ENCODE measurements at places on chromosomes 4 and X.

DNA sequence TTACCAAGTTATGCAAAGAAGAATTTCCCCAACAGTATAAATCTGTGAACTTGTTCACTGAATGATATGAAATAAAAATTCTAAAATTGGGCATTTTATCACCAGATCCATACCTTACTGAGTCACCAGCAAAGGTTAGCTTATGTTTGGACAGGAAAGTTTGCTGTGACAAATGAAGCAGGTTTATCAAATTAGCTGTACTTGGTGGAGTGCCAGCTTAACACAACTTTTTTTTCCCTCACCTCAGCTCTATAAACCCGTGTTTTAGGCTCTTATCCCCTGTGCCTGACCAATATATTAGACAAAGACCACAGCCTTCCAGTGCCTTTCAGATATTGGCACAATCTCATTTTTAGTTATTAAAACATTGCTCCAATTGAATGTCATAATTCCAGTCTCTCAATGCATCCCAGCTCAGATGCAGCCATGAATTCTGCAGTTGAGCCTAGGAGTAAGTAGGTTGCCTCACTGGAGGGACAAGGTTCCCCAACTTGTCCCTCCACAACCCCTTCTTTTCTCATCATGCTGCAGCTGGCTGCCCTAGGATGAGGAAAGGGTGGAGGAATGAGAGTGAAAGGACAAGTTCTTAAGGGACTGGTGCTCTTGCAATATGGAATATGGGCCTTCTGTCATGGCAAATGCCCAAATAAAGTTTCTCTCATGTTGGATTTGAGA is 27.0 kb upstream of the PDGFC start:
- H3K27ac ChIP-seq = no peak overlapping the region
- no peaks in the 10 kb centered on the region for H3K4me1 ChIP-seq
- no peaks in the 10 kb centered on the region for H3K27me3 ChIP-seq
- no peak overlapping the region for H3K4me3 ChIP-seq

DNA sequence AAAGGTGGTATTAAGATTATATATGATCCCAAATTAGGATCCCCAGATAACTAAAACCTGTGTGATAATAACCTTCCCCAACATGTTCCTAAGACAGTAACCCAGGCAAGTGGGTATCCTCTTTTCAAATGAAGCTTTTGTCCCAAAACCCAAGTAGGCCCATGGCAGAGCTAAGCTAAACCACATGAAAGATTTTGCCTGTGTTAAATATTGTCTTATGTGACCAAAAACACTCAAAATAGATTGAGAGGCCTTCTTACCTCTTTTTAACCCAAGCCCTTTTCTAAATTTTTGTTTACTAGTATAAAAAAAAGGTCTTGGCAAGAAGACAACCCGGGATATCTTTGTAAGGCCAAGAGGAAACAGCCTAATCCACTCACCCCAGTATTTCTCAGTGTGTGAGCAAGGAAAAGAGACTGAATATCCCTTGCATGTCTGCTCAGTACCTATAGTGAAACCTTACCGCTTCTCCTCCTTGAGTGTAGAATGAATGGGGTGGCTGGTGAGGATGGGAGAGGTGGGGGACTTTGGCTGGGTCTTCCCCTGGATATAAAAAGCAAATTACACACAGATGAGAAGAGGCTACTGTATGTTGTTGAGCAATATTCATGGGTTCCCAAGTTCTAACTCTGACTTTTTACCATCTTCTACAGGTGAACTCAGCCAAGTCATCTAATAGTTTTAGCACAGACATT is 188.8 kb upstream of the BMP3 start:
- no peak overlapping the region for H3K4me3 ChIP-seq
- H3K4me1 ChIP-seq = peaks cover 2% of the 10 kb centered on the region
- no peaks in the 10 kb centered on the region for H3K36me3 ChIP-seq
- H3K27me3 ChIP-seq = no peaks in the 10 kb centered on the region
- no peak overlapping the region for H3K27ac ChIP-seq

DNA sequence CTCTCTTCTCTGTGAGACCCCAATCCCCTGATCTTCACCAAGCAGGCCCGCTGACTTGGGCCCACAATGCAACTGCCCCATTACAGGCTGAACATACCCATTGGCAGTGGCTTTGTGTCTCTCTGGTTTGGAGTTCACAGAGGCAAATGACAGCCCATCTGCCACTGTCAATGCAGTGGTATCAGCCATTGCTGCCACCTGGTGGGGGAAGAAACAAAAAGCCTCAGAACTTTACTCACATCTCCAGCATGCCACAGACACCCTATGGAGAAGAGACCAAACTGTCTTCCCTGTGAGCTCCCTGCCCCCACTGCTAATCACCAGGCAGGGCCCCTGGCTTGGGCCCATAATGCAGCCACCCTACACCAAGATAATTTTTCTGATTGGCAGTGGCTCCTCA is 729.3 kb upstream of the ACTRT1 start:
- H3K36me3 ChIP-seq = peaks cover 4% of the 10 kb centered on the region
- H3K4me1 ChIP-seq = peaks cover 7% of the 10 kb centered on the region
- DNase-seq = no peak
- no peak overlapping the region for H3K4me3 ChIP-seq

- peak overlapping the region; percentile 88 for H3K4me3 ChIP-seq
- no peak for DNase-seq
- peaks cover 14% of the 10 kb centered on the region for H3K4me1 ChIP-seq
- H3K36me3 ChIP-seq = peaks cover 8% of the 10 kb centered on the region
- peak overlapping the region; percentile 92 for H3K27ac ChIP-seq
These were observed 691 bp downstream of the MAGED1 start for GRCh38 chrX:51893931-51894696.

- peaks cover 23% of the 10 kb centered on the region for H3K27me3 ChIP-seq
- H3K36me3 ChIP-seq = no peaks in the 10 kb centered on the region
- H3K4me3 ChIP-seq = no peak overlapping the region
- no peak for DNase-seq
- H3K4me1 ChIP-seq = no peaks in the 10 kb centered on the region
These were observed 122.7 kb upstream of the CBR4 start for GRCh38 chr4:169132561-169133305.

DNA sequence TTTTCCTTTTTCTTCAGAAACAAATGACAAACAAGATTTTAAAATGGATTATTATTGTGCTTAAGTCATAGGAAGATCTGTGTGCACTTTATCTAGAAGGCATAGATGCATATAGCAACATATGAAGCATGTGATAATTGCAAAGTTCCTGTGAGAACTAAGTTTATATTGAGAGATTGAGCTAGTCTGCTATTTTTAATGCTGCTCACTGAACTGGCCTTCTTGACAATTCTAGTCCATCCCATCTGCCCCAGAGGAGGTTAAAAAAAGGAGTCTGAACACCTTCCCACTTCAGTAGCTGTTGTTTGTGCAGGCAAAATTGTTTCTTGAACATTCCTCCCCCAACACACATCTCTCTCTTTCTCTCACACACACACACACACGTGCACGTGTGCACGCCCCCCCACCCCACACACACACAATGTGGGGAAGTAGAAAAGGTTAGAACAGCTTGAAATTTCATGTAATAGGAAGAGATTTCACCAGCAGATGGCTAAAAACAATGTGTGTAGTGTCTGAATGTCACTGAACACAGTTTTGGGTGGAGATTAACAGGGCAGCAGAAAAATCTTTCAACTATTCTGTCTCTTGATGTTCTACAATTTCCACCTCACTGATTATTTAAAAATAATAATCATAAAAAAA is 108.0 kb downstream of the GPM6A start:
- DNase-seq = no peak
- no peak overlapping the region for H3K27ac ChIP-seq
- H3K4me1 ChIP-seq = no peaks in the 10 kb centered on the region
- no peaks in the 10 kb centered on the region for H3K36me3 ChIP-seq
- H3K4me3 ChIP-seq = no peak overlapping the region
- H3K27me3 ChIP-seq = no peaks in the 10 kb centered on the region

DNA sequence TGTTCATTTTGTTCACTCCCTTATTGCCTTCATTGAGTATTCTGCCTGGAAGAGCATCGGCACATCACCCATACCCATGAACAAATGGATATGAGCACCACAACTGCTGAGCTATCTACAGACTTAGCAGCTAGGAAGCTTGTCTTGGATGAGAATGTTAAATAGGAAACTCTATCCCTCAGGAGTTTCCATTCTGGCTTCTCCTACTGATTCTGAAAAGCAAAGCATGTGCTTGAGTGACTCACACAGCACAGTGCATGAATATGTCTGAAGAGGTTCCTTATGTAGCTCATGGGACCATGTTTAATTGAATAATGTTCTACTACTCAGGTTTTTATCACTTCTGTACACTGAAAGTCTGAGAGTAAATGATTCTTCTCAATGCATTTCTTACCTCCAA is 57.3 kb upstream of the MXRA5 start:
- no peaks in the 10 kb centered on the region for H3K27me3 ChIP-seq
- H3K4me1 ChIP-seq = no peaks in the 10 kb centered on the region
- no peak overlapping the region for H3K4me3 ChIP-seq
- no peak for DNase-seq
- H3K27ac ChIP-seq = no peak overlapping the region

DNA sequence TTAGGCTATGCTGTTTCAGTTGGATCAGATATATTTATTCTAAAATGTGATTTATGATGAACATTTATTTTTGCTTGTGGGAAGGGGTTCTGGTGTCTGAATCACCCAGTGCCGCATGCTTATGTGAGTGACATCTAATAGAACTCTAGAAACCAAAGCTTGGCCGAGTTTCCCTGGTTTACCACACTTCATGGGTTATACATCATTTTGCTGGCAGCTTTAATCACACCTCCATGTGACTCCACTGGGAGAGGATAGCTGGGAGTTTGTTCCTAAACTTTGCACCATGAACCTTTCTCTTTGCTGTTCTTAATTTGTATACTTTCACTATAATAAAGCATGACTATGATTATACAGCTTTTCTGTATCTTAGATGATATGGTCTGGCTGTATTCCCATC is 382.9 kb downstream of the INPP4B start:
- H3K4me1 ChIP-seq = peaks cover 4% of the 10 kb centered on the region
- H3K27me3 ChIP-seq = no peaks in the 10 kb centered on the region
- H3K27ac ChIP-seq = no peak overlapping the region
- no peak for DNase-seq
- no peak overlapping the region for H3K4me3 ChIP-seq
- H3K36me3 ChIP-seq = no peaks in the 10 kb centered on the region

DNA sequence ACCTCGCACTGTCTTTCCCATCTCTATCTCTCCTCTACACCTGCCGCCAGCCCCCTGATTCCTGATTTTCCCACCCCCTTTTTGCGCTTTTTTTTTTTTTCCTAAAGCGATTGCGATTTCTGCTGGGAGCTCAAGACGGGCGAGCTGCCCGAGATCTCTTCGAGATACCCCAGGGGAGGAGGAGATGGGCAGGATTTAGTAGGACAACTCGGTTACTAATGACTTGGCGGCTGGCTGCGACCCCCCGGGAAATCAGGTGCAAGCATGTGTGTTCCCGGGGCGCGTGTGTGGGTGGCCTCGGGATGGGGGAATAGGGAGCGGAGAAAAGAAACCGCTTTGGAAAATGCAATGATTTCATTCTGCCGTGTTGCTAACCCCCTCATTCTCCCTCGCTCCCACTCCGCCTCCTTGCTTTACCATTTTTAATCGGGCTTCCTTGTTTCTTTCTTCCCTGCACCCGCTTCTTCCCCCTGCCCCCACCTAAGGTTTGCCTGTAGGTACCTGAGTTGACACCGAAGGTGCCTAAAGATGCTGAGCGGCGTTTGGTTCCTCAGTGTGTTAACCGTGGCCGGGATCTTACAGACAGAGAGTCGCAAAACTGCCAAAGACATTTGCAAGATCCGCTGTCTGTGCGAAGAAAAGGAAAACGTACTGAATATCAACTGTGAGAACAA is 4.4 kb downstream of the SLITRK2 start:
- H3K4me3 ChIP-seq = no peak overlapping the region
- no peak overlapping the region for H3K27ac ChIP-seq

DNA sequence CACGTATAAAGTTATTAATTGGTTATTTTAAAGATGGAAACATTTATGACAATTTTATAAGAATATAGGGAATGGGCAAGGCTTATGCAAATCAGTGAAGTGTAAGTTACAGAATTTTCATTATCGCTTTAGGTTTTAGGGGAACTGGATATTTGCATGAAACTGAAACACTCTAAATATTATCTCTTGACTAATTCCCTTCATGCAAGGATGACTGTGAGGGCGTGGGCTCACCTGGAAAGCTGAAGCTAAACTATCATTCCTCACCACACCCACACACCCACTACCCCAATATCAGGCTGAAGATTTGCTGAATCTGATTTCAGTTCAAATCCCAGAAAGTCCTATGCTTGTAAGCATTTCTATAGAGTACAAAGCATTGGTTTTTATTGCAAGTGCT is 81.7 kb upstream of the ARHGAP24 start:
- no peak for DNase-seq
- H3K27ac ChIP-seq = no peak overlapping the region
- H3K27me3 ChIP-seq = no peaks in the 10 kb centered on the region
- H3K4me1 ChIP-seq = no peaks in the 10 kb centered on the region
- H3K4me3 ChIP-seq = no peak overlapping the region

DNA sequence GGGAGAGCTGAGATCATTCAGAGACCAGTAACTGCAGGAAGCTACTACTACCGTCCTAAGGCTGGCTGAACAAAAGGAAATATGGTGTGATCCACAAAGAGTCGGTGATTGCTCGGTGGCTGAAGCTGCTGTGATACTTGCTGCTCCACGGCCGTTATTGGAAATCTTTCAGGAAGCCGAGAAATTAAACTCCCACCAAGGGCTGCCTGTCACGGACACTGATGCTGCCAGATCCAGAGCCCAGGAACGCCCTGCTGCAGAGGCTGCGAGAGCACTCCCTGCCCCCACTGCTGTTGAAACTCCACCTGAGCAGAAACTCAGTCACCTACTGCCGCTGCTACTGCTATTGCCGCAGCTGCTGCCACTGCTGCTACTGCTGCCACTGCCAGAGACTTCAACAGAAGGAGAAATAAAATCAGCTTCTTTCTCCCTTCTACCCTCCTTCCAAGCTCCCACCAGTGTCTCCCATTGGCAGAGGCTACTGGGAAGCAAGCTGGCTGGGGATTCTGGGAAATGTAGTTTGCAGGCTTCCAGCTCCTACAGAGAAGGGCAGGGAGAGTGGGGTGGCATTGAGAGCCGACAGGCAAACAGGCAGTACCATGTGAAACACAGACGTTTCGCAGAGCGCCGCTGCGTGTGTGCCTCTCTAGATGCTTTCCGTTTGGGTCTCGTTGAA is 126.0 kb upstream of the ENPP6 start:
- H3K27ac ChIP-seq = peak overlapping the region; percentile 77
- H3K36me3 ChIP-seq = peaks cover 7% of the 10 kb centered on the region
- no peaks in the 10 kb centered on the region for H3K27me3 ChIP-seq
- H3K4me1 ChIP-seq = peaks cover 21% of the 10 kb centered on the region
- DNase-seq = peak; percentile 15

- H3K27me3 ChIP-seq = peaks cover 33% of the 10 kb centered on the region
- no peaks in the 10 kb centered on the region for H3K36me3 ChIP-seq
- H3K27ac ChIP-seq = no peak overlapping the region
- no peak overlapping the region for H3K4me3 ChIP-seq
- H3K4me1 ChIP-seq = no peaks in the 10 kb centered on the region
- DNase-seq = no peak
These were observed 11.8 kb upstream of the TMEM192 start for GRCh38 chr4:165124488-165124887.

All from effector memory CD8-positive, alpha-beta T cell (primary cell).